SJCRH30 (cell line): ENCODE measurements at places on chromosomes 4 and X.

DNA sequence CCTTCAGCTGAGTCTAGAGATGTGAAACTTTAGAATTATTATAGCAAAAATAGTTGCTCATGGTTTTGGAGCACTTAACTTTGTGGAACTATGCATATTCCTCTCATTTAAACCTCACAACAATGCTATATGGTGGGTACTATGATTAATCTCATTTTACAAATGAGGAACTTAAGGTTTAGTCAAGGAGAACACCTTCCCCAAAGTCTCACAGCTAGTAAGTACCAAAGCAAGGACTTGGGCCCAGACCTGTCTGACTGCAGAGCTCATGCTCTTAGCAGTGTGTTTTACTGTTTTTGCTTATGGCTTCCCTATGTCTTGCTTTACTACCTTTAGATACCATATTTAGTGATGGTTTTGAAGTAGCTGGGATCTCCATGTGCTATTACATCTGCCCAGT lies 5.1 kb downstream of the UBE2A start:
- no peak for DNase-seq

DNA sequence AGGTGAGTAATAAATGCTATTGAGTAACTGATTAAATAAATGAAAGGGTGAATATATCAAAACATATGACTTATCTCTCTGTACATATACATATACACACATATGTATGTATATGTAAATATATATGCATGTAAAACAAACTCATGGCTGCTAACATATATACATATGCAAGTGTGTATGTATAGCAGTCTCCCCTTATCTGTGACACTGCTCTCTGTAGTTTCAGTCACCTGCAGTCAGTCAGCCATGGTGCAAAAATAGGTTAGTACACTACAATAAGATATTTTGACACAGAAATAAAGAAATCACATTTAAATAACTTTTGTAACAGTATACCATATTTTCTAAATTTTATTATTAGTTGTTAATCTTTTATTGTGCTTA lies 467.4 kb downstream of the EPHA5 start:
- no peak for DNase-seq

GRCh38 chr4:188195389-188195985 lies 56.2 kb downstream of the TRIML1 start:
- no peak for DNase-seq

DNA sequence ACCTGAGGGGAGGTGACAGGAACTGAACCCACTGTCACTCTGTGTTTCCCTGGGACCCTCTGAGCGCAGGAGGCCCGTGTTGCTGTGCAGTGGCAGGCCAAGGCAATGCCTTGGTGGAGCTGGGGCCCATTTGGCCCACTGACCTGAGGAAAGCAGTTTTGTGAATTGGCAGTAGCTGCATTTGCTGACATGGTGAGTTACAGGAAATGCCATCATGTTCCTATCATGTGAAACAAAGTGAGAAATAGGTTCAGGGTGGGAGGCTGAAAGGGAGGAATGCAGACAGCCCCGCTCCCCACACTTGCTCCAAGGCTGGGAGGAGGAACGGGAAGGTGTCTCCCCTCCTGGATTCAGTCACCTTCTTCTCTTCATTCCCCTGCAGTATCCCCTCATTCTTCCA lies 146.1 kb downstream of the PTTG2 start:
- DNase-seq = no peak

GRCh38 chr4:4720646-4721045 lies 138.8 kb upstream of the MSX1 start:
- DNase-seq = no peak

- DNase-seq = no peak
Measured at GRCh38 chr4:184612074-184612473, 37.2 kb downstream of the CASP3 start.
